ENCODE measurements at places on chromosomes 4 and X.

- no peak for DNase-seq
Measured at GRCh38 chr4:38695809-38696208, 31.8 kb downstream of the KLF3 start.

GRCh38 chr4:164931551-164932324 lies 45.7 kb downstream of the TRIM61 start:
- no peak for DNase-seq

GRCh38 chr4:160814726-160815125 lies 1349.1 kb downstream of the FSTL5 start:
- DNase-seq, result no peak

- DNase-seq, result no peak
Measured at GRCh38 chr4:11599064-11599463, 170.4 kb upstream of the HS3ST1 start.

GRCh38 chr4:44479731-44480130 lies 31.1 kb upstream of the KCTD8 start:
- DNase-seq, result no peak

DNA sequence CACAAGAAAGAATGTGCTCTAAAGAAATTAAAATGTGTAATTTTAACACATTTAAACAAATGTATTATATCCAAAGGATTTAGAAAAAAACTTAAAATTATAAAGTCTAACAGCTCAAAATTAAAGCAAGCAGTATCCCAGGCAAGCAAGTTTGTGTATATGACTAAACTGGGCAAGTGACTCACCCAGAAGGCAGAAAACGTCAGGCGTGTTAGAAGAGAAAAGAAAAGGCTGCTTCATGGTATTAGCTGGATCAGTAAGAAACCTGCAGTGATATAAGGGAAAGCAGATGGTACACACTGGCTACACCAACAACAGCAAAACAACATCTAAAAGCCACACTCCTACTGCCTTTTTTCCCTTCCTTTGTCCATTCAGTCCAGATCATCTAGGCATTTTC lies 250.6 kb upstream of the NDST3 start:
- no peak for DNase-seq

Data from tibial nerve (tissue), 4 donors.